SJCRH30 (cell line): ENCODE measurements at places on chromosomes 11 and 22. TPM values are rescaled to one million over a fixed set of nuclear protein-coding genes. Genes with fewer than 3 reads are reported as not detected.

Gene EMID1
- 2.2 and 2.3 TPM in 2 replicates for total RNA-seq

Gene JAML
- not detected in 2 replicates for total RNA-seq

Gene KRTAP5-9
- total RNA-seq = not detected in 2 replicates

Gene SLC22A9
- total RNA-seq = not detected in 2 replicates

Gene POTEH
- total RNA-seq = not detected in 2 replicates

Gene TNRC6B
- 16.4 and 19.7 TPM in 2 replicates for total RNA-seq

Gene KCTD14
- 0.15 and 0.24 TPM in 2 replicates for total RNA-seq

Gene BCO2
- 0.10 and 0.51 TPM in 2 replicates for total RNA-seq
